Tibial artery (tissue), 4 donors: ENCODE measurements at places on chromosomes 3 and 15.

DNA sequence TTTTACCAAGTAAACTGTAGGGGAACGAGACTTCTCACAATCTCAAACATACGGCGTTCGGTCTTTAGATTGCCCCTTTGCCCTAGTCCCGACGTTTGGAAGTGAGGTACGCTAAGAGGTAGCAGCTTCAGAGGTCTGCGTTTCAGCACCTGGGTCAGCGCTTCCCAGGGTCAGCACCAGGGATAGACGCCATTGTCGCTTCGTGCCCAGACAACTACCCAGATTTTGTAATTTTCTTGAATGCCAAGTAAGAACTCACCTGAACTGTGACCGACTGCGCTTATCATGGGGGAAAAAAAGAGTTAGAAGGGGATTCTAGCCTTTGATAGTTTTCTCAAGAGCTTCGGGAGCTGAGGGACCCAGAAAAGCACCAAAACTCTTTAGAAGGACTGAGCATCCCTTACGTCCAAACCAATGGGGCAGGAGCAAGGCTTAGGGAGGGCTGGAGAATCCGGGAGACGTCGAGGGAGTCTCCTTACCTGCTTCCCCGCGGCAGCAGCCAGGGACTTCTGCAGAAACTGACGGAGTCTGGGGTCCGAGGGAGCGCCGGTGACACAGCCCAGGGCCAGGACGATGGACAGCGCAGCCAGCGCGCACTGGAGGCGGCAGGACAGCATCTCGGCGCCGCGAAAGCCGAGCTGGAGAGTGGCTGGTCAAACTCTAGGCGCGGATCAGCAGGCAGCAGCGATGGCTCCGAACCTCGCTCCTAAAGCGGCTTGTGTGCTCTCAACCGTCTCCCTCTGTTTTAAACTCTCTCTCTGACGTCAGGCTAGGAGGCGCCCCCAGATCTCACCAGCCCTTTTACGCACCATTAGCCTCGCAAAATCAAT, at the start of gene SST:
Gene SST (minus strand): TSS at position 720 of the 830 bp plus-strand sequence. CDS start 103 bp downstream, at position 617.
- DNase-seq = no peak

DNA sequence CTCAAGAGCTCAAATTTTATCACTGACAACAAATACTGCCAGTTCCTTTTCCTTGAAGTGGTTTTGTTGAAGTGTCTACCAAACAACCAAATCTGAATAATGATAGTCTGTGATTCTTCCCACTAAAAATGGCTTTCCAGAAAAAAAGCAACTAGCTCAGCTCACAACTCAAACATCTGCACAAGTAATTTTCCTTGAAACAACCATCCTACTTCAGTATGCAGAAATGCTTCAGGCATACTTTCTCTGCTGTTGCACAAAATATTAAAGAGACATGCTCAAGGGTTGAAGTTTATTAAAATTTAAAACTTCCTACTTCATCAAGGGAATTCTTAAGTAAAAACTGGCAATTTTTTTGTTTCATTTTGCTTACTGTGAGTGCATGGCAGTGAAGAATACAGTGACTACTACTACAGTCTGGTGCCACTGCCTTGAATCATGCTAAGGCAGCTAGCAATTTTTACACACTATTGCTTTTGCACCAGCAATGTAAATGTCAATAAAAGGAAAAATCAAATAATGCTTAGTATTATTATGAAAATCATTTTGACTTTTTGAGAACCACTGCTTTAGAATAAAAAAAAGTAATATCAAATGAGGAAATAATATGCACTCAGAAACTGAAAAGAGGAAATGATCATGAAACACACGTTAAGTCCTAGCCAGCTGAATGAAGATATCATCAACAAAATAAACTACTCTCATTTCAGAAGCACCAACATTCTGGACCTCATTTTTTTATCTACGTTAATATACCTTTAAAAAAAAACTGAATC, 33.6 kb downstream of the VPS13C start:
- no peak for DNase-seq

DNA sequence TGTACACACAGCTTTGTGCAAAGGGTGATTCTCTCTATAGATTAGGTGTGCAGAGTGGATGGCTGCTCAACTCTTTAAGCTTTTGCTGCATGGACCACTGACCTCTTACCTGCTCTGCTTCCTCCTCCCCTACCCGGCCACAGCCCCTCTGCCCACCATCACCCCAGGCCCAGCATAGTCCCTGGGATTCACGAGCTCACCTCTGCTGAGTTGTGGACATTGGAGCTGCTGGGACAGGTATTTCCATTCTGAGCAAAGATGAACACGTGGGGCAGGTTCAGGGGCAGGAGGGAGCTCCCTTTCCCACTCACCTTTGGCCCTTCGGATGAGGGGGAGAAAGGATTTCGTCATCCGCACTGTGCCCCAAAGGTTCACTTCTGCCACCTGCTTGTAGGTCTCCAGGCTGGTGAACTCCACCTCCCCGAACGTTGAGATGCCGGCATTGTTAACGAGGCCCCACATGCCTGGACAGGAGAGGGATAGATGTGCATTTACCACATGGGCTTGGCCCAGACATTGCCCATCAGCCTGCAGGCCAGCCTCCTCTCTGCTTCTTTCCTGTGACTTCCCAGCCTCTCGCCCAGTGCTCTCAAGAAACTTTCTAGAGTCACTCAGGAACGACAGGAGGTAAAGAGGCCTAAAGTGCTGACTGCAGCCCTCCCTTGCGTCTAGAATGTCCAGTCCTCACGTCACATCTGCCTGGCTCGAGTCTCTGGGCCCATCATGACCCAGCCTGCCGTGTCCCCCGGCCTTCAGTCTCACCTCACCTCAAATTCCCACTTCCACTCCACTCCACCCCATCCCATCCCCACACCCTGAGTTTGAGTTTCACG, 41.6 kb downstream of the BDH1 start:
- DNase-seq = no peak

- no peak for DNase-seq
Measured at GRCh38 chr3:9469986-9470385, 72.6 kb downstream of the SETD5 start.

DNA sequence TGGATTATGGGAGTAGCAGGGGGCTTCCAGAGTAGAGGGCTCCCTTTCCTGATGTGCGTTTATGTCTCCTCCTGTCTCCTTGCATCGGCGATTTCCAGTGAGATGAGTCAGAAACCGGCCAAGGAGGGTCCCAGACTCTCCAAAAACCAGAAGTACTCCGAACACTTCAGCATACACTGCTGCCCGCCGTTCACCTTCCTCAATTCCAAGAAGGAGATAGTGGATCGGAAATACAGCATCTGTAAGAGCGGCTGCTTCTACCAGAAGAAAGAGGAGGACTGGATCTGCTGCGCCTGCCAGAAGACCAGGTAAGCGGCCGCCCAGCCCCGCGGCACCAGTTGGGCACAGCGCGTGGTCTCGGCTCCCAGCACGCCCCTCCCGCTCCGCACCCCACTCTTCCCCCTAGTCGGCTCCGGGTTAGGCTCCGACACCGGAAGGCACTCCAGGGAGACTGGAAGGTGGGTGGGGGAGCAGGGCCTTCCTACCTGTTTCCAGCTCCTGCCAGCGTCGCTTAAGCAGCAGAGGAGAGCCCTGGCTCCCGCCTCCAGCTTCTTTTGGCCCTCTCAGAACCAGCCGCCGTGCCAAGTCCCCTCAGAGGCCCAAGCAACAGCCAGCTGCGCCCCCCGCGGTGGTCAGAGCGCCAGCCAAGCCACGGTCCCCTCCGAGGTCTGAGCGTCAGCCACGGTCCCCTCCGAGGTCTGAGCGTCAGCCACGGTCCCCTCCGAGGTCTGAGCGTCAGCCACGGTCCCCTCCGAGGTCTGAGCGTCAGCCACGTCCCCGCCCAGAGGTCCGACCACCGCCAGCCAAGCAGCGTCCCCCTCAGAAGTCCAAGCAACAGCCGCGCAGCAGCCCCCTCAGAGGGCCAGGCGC, 34.7 kb downstream of the MOBP start:
- no peak for DNase-seq

- no peak for DNase-seq
Measured at GRCh38 chr15:38084289-38084688, 149.8 kb downstream of the TMCO5A start.

DNA sequence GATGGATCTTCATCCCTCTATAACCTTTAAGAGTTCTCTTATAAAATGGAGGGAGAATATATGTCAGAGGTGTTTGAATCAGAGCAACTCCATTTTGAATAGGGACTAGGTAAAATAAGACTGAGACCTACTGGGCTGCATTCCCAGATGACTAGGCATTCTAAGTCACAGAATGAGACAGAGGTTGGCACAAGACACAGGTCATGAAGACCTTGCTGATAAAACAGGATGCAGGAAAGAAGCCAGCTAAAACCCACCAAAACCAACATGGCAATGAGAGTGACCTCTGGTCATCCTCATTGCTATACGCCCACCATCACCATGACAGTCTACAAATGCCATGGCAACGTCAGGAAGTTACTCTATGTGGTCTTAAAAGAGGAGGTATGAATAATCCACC, 211.0 kb downstream of the GBE1 start:
- DNase-seq = no peak

DNA sequence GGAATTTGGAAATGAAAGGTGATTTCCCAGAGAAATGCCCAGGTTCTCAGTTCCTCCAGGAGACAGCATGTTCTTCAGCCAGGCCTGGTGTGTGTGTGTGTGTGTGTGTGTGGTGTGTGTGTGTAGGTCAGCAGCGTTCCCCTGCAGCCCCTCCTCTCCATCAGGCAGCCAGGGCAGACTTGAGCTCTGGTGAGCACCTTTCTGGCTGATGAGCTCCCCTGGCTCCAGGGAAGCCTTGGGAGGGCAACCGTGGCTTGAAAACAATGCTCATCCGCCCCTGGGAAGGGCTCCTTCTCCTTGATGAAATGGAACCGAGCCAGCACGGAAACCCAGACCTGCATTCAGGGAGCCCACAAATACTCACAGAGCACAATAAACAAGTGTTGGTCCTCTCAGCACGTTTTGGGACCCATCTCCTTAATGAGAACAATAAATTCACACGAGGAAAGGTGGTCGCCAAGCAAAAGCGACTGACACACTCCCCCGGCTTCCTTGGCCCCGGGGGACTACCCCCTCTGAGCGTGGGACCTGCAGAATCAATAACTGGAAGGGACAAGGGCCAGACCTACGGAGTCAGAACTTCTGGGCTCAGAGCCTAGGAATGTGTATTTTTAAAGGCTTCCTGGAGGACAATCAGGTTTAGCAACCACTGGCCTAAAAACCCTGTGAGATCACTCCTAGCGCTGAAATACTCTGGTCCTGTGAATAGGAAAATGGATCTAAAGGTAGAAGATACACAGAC, 38.6 kb upstream of the HES1 start:
- DNase-seq = no peak

GRCh38 chr3:21435871-21436270, 315.1 kb downstream of the ZNF385D start:
- no peak for DNase-seq

- DNase-seq = no peak
Measured at GRCh38 chr3:149203758-149204157, 17.9 kb downstream of the CP start.

GRCh38 chr15:99440551-99441443, 125.0 kb upstream of the MEF2A start:
- DNase-seq = peak; percentile 59

DNA sequence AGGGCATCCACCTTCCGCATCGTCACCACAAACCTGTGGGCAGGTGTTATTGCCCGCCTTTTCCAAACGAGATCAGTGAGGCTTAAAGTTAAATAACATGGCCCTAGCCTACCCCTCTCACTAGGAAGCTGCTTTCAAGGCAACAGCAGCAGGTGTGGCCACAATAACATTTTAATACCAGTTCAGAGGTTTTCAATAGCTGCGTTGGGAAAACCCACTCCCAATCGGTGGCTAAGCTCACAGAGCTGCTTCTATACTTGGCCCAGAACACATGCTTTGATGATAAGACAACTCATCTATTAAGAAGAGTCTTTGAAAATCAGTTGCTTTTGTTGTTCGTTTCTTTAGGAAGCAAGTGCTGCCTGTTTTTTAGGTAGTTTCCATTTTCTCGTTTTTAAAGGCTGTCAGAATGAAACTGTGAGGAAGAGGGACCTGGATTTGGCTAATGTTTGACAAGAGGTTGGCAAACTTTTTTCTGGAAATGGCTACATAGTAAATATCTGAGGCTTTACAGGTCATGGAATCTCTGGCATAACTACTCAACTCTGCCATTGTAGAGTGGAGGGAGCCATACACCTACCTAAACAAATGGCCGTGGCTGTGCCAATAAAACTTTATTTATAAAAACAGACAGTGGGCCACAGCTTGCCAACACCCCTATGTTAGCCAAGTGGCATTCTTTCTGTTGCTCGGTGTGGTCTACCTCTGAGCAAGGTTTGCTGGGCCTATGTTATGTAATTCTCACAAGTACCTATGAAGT, 179.6 kb downstream of the FEZF2 start:
- no peak for DNase-seq

- DNase-seq = no peak
Measured at GRCh38 chr3:7209098-7209497, 348.2 kb downstream of the GRM7 start.

GRCh38 chr3:152780553-152780952, 54.4 kb upstream of the P2RY1 start:
- no peak for DNase-seq

GRCh38 chr3:62621925-62622324, 248.6 kb upstream of the FEZF2 start:
- DNase-seq = no peak

- no peak for DNase-seq
Measured at GRCh38 chr3:115194476-115194875, 47.4 kb upstream of the ZBTB20 start.

GRCh38 chr3:190120269-190121060, at the start of gene P3H2:
TSS of gene P3H2 (minus strand) at chr3:190120897. CDS start at chr3:190120731, 166 bp downstream.
- DNase-seq = peak; percentile 94

DNA sequence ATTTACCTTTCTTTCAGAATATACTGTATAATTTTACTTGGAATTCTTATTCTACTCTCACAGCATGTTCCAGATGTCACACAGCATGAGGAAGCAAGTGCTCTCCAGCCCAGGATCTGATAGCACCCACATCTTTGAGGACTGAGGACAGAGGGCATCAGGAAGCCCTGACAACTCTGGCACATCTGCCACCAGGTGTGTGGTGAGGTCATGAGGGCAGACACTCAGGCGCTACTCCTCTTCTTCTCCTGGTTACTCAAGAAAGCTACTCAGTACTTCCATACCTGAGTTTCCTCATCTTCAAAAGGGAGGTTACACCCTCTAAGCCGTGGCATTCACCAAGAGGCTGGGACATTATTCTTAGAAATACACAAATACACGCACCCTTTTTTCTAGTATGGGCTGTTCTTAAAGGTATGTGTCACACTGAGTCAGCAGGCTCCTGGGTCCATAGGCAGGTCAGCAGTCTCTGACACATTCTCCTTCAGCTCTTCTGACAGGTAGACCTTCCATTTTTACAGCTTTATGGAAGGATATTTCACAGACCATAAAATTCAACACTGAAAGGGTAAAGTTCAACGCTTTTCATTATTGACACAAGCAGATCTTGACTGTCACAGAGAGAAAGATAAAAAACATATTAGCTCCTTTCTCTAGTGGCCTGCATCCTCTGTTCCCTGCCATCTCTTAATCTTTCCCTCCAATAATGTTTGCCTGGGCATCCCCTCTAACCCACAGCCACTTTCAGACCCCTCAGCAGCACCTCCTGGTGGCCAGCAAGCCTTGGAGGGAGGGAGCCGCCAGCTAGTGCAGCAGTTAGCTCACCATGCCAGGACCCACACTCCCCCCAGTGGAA, 103.2 kb upstream of the TJP1 start:
- DNase-seq = peak; percentile 87
